ENCODE measurements at places on chromosomes 11 and 22.
A peak's percentile ranks its signal among the peaks of the same experiment; 100 is the strongest.

DNA sequence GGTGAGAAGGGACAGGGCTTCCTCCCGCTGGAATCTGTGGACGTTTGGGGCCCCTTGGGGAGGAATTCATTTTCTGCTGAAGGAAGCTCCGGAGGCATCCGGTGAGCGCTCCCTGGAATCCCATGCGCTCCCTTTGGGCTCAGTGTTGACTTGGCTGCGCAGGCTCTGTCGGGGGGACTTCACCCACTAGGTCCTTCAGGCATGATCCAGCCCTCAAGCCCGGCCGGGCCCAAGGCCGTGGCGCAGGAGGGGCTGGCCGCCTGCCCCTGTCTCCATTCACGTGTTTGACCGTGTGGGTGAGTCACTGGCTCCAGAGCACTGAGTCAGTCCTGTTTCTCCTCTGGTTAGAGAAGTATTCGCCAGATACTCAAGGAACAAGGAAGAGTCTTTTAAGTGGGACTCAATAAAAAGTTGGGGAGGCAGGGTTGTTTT lies 1.4 kb downstream of the CTTN start:
- no peak for DNase-seq

DNA sequence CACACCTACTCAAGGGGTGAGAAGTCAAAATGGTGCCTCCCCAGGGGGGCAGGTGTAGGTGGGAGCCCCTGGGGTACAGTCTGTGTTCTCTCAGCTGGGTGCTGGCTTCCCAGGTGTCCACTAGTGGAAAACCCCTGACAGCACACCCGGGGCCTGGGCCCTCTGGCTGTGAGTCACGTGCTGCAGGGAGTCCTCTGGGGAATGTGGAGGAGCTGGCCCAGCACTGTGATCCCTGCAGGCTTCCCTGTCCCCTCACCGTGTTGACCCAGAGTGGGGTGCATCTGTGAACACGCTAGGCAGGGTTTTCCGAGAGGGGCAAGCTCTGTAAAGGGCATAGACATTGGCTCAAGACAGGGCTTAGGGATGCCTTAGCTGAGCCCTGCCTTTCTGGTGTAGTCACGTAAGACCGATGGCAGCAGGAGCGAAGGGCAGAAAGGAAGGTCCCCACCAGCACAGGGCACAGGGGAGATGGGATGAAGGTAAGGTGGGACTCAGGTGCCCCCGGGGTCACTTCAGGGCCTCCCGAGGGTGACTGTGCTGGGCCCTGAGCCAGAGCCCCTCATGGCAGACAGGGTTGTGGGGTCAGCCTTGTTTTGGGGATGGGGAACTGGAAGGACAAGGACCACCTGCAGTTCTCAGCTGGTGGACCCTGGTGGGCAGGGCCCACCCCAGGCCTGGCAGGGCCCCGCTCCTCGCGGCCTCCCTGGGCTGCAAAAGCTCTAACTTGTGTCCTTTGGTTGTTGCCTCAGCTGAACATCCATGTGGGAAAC lies 14.1 kb downstream of the DERL3 start:
- no peak for DNase-seq

DNA sequence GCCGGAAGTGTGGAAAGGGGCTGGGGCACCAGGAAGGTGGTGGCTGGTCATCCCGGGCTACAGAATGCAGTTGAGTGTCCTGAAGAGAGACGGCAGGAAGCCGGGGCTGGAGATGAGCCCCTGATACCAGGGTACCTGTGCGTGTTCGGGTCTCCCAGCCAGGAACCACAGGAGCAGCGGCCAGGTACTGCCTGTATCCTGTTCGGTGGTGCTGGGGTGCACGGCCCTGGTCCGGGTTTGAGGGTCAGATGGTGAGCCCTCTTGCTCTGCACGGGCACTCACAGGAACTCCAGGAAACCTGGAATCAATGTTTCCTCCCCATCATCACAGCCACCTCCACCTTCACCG lies 253.1 kb upstream of the B3GAT1 start:
- no peak for DNase-seq

GRCh38 chr11:10605941-10606381 lies 37.5 kb upstream of the LYVE1 start:
- DNase-seq: no peak

- no peak for DNase-seq
These were observed 71.7 kb downstream of the RAB38 start for GRCh38 chr11:88103337-88104206.

- DNase-seq: no peak
These were observed 22.7 kb downstream of the GRAMD1B start for GRCh38 chr11:123452794-123453193.

GRCh38 chr11:133991101-133991500 lies 34.3 kb upstream of the IGSF9B start:
- DNase-seq: no peak

- DNase-seq: no peak
These were observed 512.4 kb downstream of the DLG2 start for GRCh38 chr11:85114786-85115185.

DNA sequence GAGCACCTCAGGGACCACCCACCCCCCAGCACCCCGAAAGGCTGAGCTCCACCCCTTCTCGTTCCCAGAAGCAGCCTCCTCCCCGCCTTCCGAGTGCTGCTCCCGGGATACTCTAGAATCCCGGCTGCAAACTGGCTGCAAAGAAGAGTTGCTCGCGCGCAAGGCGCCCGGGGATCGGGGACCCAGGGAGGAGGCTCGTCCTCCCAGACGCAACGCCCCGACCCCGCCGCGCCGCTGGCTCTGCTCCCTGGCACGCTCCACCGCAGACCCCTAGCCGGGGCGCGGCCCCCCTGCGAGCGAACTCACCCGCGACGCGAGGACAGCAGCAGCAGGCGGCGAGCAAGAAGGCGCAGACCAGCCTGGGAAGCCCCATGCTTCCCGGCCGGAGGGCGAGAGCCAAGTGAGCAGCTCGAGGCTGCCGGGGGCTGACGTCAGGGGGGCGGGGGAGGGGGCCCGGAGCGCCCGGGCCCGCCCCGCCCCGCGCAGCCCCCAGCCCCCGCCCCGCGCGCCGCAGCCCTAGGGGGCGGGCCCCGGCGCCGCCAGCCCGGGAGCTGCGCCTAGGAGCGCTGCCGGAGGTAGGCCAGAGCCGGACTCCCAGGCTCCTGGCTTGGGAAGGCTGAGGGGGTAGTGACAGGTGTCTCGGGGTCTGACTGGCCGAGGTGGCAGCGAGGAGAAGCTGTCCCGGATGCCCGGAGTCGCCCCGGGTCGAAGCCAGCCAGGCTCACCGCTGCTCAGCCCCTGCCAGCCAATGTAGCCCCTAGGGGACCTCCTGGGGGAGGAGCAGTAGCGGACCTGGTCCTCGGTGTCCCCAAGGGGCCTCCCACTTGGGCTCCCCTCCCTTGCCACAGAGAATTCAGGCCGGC lies at the start of gene MCAM:
TSS of gene MCAM (minus strand) at position 402 of the 863 bp plus-strand sequence. CDS start at position 373, 29 bp downstream.
- DNase-seq: no peak

- DNase-seq: no peak
These were observed 3.4 kb upstream of the DPP3 start for GRCh38 chr11:66476841-66477251.

GRCh38 chr11:73553266-73553665 lies 44.6 kb downstream of the FAM168A start:
- DNase-seq: no peak

DNA sequence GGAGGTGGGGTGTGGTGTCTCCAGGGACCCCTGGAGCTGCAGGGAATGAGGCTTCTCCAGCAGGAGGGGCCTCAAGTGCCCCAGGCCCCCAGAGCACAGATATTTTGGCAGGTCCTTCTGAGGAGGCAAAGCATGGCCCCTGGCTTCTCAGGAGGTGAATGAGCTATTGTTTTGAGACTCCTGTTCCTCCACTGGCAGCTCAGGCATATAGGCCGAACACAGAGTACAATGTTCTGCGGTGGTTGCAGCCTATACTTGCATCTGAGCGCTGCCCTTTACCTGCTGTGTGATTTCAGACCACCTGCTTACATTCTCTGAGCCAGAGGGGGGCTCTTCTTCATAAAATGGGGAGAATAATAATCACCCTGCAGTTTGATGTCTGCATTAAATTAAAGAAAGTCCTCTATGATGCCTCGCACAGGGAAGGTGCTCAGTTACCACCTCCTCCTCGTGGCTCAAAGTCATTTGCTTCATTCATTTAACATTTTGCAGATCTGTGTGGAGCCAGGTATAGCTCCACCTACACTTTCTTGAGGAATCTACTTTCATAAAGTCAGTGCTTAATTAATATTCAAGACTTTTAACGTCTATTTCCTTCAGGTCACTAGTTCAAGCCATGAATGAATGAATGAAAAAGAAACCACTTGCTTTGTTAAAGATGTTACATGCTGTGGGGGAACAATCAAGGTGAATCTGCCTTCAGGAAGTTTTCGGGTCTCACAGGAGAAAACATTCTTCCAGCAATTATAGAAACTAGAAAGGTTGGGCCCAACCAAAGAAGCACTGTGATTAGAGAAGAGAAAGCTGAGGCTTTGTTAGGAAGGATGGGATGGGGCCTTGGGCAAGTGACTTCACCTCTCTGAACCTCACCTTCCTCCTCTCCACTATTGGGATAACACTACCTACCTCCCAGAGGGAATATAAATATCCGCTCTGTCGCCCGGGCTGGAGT lies 68.4 kb downstream of the ADAMTS15 start:
- DNase-seq: no peak

- peak; percentile 55 for DNase-seq
These were observed 14.8 kb upstream of the RPS3 start for GRCh38 chr11:75384438-75385080.

GRCh38 chr11:43688394-43688793 lies 7.9 kb downstream of the HSD17B12 start:
- DNase-seq: no peak

- DNase-seq: peak; percentile 16
These were observed 1.7 kb upstream of the IGSF22 start for GRCh38 chr11:18727479-18728236.

GRCh38 chr22:50225200-50225969 lies 19.4 kb downstream of the TUBGCP6 start:
- no peak for DNase-seq

DNA sequence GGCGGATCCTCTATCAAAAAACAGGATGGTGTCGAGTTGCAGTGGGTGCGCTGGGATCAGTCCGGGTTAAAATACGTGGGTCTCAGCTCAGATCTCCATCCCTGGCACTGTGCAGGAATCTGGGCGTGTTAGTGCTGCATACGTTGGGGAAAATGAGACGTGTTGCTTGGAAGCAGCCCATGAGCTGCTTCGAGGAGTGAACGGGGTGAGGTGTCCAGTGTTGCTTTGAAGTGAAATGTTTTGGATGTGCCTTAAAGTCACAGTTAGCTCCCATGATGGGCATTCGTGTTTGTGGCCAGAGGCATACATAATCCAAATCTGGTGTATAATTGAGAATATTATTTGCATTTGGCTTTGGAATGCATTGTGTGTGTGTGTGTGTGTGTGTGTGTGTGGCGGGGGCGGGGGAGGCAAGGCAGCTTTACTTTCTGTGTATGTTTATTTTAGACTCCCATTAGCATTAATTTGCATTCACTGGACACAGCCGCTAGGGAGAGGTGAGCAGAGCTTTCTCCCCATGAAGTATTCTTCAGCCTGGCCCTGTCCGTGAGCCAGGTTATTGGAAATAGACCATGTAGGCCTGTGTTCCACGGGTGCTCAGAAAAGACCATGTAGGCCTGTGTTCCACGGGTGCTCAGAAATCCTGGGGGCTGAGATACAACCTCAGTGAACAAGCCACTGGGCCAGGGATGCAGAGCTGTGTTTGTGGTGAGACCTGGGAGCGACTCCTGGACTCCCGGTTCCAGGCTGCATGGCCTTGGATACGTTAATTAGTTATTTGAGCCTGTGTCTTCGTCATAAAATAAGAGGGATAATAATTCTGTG lies 134.6 kb downstream of the ST3GAL4 start:
- DNase-seq: no peak

GRCh38 chr11:96235751-96236150 lies 107.2 kb downstream of the MAML2 start:
- no peak for DNase-seq

- DNase-seq: no peak
These were observed 273.2 kb downstream of the DCDC1 start for GRCh38 chr11:31096191-31096805.

DNA sequence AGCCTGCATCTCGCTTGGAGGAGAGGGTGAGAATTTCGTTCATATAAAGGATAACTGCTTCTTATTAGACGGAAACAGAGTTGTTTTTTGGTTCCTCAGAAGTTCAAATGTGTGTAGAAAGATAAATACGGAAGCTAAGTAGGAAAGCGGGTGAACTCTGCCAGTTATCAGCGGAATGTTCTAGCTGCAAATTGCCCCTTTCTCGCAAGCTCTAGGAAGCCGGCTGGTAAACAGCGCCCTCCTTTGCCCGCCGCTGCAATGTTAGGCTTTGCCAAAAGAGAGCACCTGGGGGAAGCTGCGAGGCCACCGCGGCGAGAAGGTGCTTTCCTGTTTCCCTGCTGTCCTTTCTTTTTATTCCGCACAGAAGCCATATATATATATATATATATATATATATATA lies 67.0 kb downstream of the IGLL5 start:
- no peak for DNase-seq

GRCh38 chr11:119983240-119983732 lies 154.6 kb downstream of the TRIM29 start:
- DNase-seq: no peak

- DNase-seq: no peak
These were observed 22.0 kb upstream of the CABP2 start for GRCh38 chr11:67545280-67545679.

DNA sequence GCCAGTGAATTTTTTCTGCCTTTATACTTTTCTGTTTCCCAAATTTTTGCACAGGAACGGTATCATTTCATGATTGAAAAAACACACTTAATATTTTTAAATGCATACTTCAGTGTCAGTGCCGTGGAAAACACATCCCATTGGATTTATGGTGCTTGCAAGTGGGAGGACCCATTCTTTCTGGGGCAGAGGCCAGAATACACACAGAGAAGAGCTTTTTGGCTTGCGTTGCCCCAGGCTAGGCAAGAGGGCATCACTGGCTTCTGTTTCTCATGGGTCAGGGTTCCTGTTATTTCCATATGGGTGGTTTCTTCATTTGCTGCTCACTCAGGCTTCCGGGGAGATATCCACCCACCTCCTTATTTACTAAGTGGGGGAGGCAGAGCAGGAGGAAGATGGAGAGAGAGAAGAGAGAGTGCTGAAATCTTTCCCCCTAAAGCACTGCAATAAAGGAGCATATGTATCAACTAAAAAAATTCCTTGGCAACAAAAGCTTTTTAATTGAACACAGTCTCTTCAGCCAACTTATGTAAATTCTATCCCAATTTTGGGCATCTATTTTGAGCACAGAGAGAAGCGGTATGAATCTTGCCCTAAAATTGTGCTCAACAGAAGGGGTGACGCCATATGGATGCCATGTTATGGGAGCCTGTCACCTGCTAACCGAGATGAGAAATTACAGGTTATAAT lies 66.0 kb upstream of the KIRREL3 start:
- DNase-seq: no peak

- DNase-seq: no peak
These were observed 85.8 kb downstream of the FANCF start for GRCh38 chr11:22539821-22540256.
